PC-3 (cell line): ENCODE measurements at places on chromosomes 4 and X.
A peak's percentile ranks its signal among the peaks of the same experiment; 100 is the strongest.

DNA sequence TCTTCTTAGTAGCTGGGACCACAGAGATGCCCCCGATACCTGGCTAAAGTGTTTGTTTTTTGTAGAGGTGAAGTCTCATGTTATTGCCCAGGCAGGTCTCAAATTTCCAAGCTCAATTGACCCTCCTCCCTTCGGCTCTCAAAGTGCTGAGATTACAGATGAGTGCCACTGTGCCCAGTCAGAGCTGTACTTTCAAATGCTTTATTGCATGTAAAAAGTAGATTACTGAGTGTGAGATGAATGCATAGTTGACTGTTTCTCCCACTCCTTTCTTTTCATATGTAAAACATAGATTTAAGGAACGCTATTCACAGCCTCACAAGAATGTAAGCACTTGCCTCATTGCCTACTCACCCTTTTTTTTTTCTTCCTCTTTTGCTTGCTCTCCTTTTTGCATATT lies 984.4 kb upstream of the PABPC4L start:
- H3K4me3 ChIP-seq: no peak overlapping the region
- H3K27ac ChIP-seq: no peak overlapping the region
- H3K4me1 ChIP-seq: no peaks in the 10 kb centered on the region

- peak; percentile 4 for DNase-seq
- no peak overlapping the region for H3K4me3 ChIP-seq
- no peaks in the 10 kb centered on the region for H3K36me3 ChIP-seq
- H3K27ac ChIP-seq: no peak overlapping the region
- no peaks in the 10 kb centered on the region for H3K27me3 ChIP-seq
Observed at GRCh38 chrX:43166874-43167273, 388.9 kb upstream of the PPP1R2C start.

DNA sequence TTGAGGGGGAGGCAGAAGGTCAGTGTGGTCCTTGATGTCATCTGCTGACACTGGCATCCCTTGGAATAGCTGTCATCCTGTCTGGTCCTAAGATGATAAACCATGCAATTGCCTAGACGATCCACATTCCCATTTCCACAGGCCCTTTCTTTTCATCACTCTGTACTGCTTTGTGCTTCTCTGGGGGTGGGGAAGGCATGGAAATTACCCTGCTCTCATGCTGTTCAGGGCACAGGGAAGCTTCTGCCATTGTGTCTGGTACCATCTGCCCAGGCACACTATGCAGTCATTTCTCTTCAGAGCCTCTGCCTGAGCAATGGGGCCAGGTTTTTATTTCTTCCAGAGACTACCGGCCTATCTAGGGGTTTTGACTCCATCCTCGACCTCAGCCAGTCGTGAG lies 49.7 kb upstream of the ELOVL6 start:
- no peak overlapping the region for H3K27ac ChIP-seq
- H3K4me3 ChIP-seq: no peak overlapping the region
- DNase-seq: no peak
- peaks cover 8% of the 10 kb centered on the region for H3K4me1 ChIP-seq

DNA sequence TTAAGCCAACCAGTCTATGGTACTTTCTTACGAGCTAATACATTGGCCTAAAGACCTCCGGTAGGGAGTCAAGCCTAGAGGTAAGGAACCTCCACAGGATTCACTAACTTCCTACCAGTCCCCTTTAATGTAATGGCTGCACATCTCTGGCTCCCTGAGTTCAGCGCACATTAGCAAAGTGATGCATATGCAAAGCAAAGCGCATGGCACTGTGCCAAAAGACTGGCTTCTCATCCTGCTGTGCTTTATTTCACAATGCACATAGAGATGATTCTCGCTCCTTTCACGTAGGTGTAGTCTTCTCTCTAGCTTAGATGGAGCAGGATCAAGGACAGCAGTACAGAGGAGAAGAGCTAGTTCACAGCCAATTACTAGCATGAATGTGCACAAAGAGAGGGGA lies 14.6 kb upstream of the CLTRN start:
- H3K4me1 ChIP-seq: peaks cover 37% of the 10 kb centered on the region
- H3K36me3 ChIP-seq: peaks cover 10% of the 10 kb centered on the region; the same call in 1 of the 2 replicates
- H3K27ac ChIP-seq: no peak overlapping the region
- no peak overlapping the region for H3K4me3 ChIP-seq
- no peak for DNase-seq

GRCh38 chr4:137711502-137711901 lies 179.2 kb upstream of the PCDH18 start:
- DNase-seq: no peak
- H3K27ac ChIP-seq: no peak overlapping the region
- no peaks in the 10 kb centered on the region for H3K4me1 ChIP-seq
- H3K27me3 ChIP-seq: no peaks in the 10 kb centered on the region

DNA sequence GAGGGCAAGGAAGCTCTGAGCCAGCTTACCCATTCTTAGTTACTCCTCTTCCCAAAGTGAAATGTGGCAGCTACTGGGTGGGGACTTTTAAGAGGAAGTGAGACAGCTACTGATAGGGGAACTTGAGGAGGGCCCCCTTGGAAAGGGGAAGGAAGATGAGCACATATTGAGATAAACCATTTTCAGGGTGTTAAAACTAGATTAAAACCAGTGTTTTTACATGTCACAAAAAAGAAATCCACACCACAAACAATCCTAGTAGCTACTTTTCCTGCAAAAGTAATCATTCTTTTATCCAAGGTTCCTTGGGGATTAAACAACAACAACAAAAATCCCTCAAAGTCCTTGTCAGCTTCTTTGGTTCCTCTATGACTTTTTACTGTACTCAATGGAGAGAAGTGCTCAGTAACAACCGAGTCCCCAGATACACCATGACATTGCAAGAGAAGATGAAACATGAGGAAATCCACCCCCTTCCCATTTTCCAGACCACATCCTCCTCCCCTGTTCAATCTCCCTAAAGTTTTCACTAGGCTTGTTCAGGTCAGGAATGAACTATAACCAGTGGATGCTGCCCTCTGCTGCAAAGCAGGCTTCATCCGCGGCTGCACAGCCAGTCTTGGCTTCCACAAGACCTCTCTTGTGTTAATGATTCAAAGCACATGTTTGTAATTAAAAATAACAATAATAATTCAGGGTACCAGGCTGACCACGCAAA lies 113.5 kb upstream of the TMEM164 start:
- H3K36me3 ChIP-seq: no peaks in the 10 kb centered on the region
- no peaks in the 10 kb centered on the region for H3K4me1 ChIP-seq
- DNase-seq: peak; percentile 25
- no peak overlapping the region for H3K4me3 ChIP-seq

- H3K4me1 ChIP-seq: peaks cover 18% of the 10 kb centered on the region
- no peaks in the 10 kb centered on the region for H3K27me3 ChIP-seq
- no peak for DNase-seq
- H3K36me3 ChIP-seq: no peaks in the 10 kb centered on the region
- H3K27ac ChIP-seq: no peak overlapping the region
Observed at GRCh38 chr4:74000301-74000700, 1.8 kb upstream of the CXCL5 start.

GRCh38 chrX:129540722-129541184 lies 694 bp downstream of the OCRL start:
- no peaks in the 10 kb centered on the region for H3K27me3 ChIP-seq
- H3K4me3 ChIP-seq: peak overlapping the region; percentile 84
- 0 out of 2 replicates have a peak, but pooled peaks cover 6% of the 10 kb centered on the region for H3K4me1 ChIP-seq
- no peaks in the 10 kb centered on the region for H3K36me3 ChIP-seq

DNA sequence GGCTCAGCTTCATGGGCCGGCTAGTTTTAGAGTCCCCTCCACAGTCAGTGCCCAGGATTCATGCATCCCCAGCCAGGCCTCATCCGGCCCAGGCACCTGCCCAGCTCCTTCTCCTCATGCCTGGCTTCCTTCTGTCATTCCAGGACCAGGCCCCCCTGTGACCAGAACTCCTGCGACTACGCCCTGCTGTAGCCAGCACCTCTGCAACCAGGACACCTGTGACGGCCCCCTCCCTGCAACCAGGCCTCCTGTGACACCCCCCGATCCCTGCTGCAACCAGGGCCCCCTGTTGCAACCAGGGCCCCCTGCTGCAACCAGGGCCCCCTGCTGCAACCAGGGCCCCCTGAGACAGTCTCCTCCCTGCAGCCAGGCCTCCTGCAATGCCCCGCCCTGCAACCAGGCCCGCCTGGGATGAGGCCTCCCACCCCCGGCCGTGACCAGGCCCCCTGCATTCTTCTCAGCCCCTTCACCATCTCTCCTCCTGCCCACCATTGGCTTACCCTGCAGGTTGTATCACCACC lies 46.8 kb downstream of the HTRA3 start:
- no peak for DNase-seq
- peaks cover 16% of the 10 kb centered on the region for H3K4me1 ChIP-seq
- H3K27me3 ChIP-seq: no peaks in the 10 kb centered on the region

GRCh38 chr4:145482209-145483037 lies 770 bp downstream of the SMAD1 start:
- peak overlapping the region; percentile 26; the same call in 1 of the 2 replicates for H3K27ac ChIP-seq
- peak; percentile 66 for DNase-seq
- H3K36me3 ChIP-seq: no peaks in the 10 kb centered on the region

GRCh38 chr4:6355052-6355451 lies 85.4 kb downstream of the WFS1 start:
- no peaks in the 10 kb centered on the region for H3K27me3 ChIP-seq
- no peak for DNase-seq
- H3K36me3 ChIP-seq: no peaks in the 10 kb centered on the region
- H3K27ac ChIP-seq: no peak overlapping the region

GRCh38 chr4:9946170-9946569 lies 75.1 kb downstream of the SLC2A9 start:
- no peaks in the 10 kb centered on the region for H3K27me3 ChIP-seq
- no peaks in the 10 kb centered on the region for H3K36me3 ChIP-seq
- H3K4me3 ChIP-seq: no peak overlapping the region
- H3K4me1 ChIP-seq: peaks cover 15% of the 10 kb centered on the region
- H3K27ac ChIP-seq: no peak overlapping the region

DNA sequence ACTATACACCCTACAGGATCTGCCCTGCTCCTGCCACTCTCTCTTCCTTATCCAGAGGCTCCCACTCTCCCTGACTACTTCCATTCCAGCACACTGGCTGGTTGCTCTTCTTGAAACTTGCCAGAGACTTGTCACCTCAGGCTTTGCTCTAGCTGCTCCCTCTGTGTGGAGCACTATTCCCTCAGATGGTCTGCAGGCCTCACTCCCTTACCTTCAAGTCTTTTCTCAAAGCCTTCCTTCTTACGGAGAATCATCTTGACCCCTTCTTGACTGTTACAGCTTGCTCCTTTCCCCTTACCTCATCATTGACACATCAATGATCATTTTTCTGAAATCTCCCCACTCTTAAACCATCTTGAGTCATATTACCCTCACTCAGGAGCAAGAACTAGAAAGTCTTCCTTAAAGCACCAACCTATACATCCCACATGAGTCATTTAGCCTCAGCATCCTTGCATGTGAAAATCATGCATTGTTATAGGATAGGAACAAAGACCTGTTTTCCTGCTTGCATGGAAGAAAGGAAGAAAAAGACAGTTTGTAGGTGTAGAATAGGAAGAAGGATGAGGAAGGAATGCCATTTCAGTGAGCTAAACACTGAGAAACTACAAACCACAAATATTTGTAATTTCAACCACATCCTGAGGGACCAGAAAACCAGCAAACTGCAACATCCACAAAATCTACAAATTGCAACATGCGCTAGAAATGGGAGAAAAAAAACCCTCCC lies 55.7 kb downstream of the ANTXR2 start:
- H3K27me3 ChIP-seq: no peaks in the 10 kb centered on the region
- 0 out of 2 replicates have a peak overlapping the region, but pooled peaks have one; percentile 39 for H3K4me3 ChIP-seq
- peak overlapping the region; percentile 96 for H3K27ac ChIP-seq
- H3K4me1 ChIP-seq: peaks cover 47% of the 10 kb centered on the region
- DNase-seq: peak; percentile 91
- peaks cover 28% of the 10 kb centered on the region for H3K36me3 ChIP-seq

GRCh38 chrX:119885554-119886428 lies 9.9 kb upstream of the AKAP14 start:
- H3K27me3 ChIP-seq: no peaks in the 10 kb centered on the region
- H3K27ac ChIP-seq: no peak overlapping the region
- 0 out of 2 replicates have a peak, but pooled peaks cover 2% of the 10 kb centered on the region for H3K4me1 ChIP-seq
- H3K36me3 ChIP-seq: no peaks in the 10 kb centered on the region

DNA sequence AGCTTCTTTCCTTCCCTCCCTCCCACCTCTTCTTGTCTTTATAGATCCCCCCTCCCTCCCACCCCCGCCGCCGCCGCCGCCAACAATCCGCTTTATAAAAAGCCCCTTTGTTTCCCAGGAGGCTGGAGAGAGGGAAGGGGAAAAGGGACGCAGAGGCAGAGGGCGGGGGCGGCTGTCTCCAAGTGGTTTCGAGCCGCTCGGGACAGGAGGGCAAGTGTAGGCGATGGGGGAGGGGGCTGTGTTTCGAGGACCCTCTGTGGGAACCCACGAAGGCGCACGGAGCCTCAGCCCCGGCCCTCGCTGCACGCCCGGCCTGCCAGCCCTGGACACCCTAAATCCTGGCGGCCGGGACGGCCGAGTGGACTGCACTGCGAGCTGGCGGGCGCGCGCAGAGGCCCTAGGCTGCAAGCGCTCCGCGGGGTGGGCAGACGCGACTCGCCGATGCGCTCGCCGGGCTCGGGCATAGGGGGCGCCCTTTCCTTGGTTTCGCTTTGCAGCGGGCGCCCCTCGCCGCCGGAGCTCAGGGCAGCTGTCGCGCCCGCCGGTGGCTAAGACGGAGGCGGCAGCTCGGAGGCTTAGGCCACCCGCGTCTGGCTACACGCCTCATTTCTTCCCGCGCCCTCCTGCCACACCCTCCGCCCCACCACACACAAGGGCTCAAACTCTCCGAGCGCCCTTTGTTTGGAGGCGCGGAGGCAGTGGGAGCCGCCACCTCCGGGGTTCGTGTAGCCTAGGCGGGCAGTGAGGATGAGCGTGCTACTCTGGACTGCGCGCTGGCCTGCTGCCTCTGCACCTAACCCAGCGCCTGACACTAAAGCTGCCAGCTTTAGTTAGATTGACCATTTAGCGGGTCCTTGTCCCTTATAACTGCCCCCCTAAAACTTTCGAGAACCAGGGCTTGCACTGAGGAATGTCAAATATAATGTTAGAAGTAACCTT lies 2.2 kb downstream of the MAMLD1 start:
- peak overlapping the region; percentile 91 for H3K4me3 ChIP-seq
- H3K36me3 ChIP-seq: no peaks in the 10 kb centered on the region
- peaks cover 25% of the 10 kb centered on the region for H3K4me1 ChIP-seq
- DNase-seq: peak; percentile 57
- H3K27me3 ChIP-seq: no peaks in the 10 kb centered on the region

- H3K27me3 ChIP-seq: peaks cover 10% of the 10 kb centered on the region; the same call in 1 of the 2 replicates
- H3K36me3 ChIP-seq: no peaks in the 10 kb centered on the region
- H3K4me3 ChIP-seq: no peak overlapping the region
- no peak for DNase-seq
- H3K4me1 ChIP-seq: no peaks in the 10 kb centered on the region
Observed at GRCh38 chr4:157222771-157223160, 2.2 kb downstream of the GRIA2 start.

GRCh38 chr4:16075061-16075460 lies 8.8 kb downstream of the PROM1 start:
- H3K27me3 ChIP-seq: peaks cover 51% of the 10 kb centered on the region
- no peak for DNase-seq
- H3K36me3 ChIP-seq: no peaks in the 10 kb centered on the region
- H3K4me3 ChIP-seq: no peak overlapping the region
- H3K27ac ChIP-seq: no peak overlapping the region

- no peaks in the 10 kb centered on the region for H3K27me3 ChIP-seq
- H3K4me3 ChIP-seq: no peak overlapping the region
- no peaks in the 10 kb centered on the region for H3K36me3 ChIP-seq
- DNase-seq: no peak
- H3K27ac ChIP-seq: no peak overlapping the region
Observed at GRCh38 chrX:6857749-6858148, 289.8 kb upstream of the STS start.
